ENCODE measurements at places on chromosomes 1 and 21. TPM values are rescaled to one million over a fixed set of nuclear protein-coding genes. Genes with fewer than 3 reads are reported as not detected.

FABP3 gene
- total RNA-seq = not detected

- DNase-seq = no peak
Observed at GRCh38 chr1:202568410-202568809, 141.8 kb downstream of the SYT2 start.

DNA sequence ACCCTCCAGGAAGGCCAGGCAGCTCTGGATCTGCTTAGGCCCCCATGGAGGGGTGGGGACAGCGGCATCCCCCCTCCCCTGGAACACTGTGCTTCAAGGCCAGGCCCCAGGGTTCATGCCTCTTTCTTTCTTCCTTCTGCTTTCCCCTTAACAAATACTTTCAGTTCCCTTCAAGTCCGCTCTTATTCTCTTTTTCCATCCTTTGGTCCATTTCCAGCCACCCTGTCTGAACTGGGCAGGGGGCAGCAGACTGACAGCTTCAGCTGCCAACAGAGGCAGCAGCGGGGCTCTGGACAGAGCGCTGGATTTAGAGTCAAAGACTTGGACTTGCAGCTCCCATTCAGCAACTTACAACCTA, 1.1 kb upstream of the CD244 start:
- no peak for DNase-seq

GRCh38 chr1:70892930-70893329, 154.7 kb downstream of the PTGER3 start:
- no peak for DNase-seq

DNA sequence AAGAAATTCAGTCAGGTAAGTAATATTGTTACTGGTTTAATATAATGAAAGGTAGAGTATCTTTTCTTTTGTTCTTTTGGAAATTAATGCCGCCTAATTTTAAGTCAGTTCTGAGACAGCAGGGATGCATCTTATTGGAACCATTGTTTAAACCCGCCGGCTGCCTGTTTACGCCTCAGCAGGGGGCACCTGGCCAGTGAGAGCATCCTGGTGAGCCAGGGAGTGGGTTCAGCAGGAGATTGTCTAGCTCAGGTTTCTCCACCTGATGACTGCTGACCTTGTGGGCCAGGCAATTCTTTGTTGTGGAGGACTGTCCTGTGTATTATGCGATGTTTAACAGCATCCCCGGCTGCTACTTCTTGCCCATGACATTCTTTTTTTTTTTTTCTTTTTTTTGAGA, 30.2 kb downstream of the CHAF1B start:
- no peak for DNase-seq

DNA sequence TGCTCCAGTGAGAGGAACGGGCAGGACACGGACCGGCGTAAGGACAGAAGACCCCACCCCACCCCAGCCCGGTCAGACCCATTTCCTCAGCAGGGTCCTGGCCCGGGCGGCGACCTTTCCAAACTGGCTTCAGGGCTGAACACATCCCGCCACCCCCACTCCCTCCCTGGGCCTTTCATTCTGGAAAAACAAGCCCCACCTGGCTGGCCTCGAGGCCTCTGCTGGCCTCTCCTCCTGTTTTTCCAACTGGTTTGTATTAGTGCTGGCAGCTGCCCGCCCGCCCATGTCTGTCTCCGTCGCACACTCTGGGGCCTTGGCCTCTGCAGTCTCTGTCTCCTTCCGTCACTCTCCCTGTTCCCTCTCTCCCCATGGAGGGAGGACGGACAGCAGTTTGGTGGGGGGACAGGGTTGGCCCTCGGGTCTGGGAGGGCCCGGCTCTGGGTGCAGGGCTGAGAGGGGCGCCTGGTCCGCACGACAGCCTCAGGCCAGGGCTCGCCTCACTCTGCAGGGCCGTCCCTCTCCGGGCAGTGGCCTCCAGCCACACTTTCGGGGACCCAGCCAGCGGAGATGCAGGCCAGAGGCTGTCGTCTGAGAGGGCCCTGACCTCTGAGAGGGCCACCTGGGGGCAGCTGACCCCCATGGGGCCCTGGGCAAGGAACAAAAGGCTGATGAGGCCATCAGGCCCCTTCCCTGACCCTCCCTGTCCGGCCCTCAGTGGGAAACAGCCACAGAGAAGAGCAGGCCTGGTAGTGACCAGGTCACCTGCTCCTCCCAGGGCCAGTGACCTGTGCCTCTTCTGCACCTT, 1.5 kb upstream of the MXRA8 start:
- peak; percentile 69 for DNase-seq

GRCh38 chr1:199851439-199852140, 175.9 kb upstream of the NR5A2 start:
- DNase-seq = no peak

GRCh38 chr1:21280011-21280471, 10.2 kb downstream of the ECE1 start:
- peak; percentile 51 for DNase-seq

DNA sequence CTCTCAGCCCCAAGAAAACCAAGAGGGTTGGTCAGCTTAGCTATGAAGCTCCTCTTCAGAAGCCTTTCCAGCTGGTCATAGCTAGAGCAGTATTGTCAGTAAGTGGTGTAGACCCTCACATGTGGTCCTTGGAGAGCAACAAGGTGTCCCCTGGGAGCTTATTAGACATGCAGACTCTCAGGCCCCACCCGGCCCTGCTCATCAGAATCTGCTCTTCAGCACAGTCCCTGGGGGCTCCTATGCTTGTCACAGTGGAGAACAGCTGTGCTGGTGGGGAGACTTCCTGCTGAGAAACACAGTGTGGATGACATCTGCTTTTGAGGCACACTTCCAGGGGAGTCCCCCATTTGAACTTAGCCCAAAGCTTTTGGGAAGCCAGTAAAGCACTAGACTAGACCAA, 21.9 kb upstream of the NEK2 start:
- DNase-seq = no peak

PHGDH gene
- total RNA-seq = 166 TPM

- DNase-seq = peak; percentile 21
Observed at GRCh38 chr1:42646056-42646455, 12.2 kb upstream of the PPIH start.

GRCh38 chr1:82969340-82969739, 1029.6 kb downstream of the TTLL7 start:
- DNase-seq = no peak

DNA sequence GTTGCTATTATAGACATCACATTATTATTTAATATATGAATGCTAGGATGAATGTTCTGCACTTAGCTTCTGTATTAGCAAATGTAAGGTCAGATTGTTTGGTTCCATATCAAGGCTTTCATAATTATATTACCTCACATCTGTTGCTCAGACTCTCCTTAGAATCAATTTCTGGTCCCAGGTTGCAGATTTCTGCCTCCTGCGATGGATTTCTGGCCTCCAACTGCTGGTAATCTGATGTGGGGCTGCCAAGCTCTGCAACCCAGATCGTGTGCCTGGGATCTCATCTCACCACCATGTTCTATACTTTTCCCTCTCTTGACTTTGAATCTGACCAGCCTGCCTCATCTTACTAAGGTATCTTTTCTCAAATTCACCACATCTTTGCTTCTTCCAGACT, 25.2 kb downstream of the PLPPR5 start:
- DNase-seq = no peak

ADAM30 gene
- total RNA-seq = not detected

DNA sequence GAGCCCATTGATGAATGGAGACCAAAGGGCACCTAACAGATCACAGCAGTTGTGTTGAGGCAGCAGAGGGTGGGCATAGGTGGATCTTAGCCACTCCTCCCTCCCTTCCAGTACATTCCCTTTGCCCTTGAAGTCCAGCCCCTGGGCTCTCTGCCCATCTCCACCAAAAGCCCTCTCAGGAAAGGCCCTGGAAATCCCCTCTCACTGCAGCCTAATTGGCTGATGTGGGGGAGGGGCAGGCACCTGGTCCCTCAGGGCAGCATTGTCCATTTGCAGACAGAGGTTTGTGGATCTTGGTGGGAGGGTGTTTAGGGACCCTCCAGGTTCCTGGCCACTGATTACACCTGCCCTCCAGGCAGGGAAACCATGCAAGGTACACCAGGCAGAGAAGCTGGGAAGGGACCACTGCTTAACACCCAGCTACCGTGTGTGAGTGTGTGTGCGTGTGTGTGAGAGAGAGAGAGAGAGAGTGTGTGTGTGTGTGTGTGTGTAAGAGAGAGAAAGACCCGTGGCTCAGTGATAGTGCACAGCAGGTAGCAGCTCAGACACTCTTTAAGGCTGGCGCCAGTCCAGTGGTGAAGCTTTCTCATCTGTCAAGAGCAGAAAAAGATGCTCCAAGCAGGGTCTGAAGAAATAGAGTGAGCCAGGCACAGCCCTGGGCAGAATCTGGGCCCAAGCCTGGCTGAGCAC, 71.1 kb downstream of the MATN1 start:
- peak; percentile 66 for DNase-seq

HHAT gene
- total RNA-seq = 4.5 TPM

Measured in Daoy (cell line).